NCI-H526 (cell line): ENCODE measurements at places on chromosomes 16 and 17.

DNA sequence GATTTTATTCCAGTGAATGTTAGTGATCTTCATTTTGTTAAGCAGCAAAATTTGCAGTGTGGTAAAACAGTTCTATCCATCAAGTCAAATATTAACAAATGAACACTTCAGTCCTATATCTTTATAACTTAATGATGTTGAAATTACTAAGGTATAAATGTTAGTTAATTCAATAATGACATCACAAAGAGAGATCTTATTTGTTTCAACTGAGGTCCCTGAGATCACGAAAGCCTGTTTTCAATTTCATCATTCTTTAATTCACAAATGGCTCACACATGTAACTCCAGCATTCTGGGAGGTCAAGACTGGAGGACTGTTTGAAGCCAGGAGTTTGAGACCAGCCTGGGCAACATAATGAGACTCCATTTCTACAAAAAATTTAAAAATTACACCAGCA is 13.9 kb downstream of the SMURF2 start:
- DNase-seq: no peak

GRCh38 chr17:17326275-17326875 is 23.2 kb downstream of the NT5M start:
- no peak for DNase-seq

DNA sequence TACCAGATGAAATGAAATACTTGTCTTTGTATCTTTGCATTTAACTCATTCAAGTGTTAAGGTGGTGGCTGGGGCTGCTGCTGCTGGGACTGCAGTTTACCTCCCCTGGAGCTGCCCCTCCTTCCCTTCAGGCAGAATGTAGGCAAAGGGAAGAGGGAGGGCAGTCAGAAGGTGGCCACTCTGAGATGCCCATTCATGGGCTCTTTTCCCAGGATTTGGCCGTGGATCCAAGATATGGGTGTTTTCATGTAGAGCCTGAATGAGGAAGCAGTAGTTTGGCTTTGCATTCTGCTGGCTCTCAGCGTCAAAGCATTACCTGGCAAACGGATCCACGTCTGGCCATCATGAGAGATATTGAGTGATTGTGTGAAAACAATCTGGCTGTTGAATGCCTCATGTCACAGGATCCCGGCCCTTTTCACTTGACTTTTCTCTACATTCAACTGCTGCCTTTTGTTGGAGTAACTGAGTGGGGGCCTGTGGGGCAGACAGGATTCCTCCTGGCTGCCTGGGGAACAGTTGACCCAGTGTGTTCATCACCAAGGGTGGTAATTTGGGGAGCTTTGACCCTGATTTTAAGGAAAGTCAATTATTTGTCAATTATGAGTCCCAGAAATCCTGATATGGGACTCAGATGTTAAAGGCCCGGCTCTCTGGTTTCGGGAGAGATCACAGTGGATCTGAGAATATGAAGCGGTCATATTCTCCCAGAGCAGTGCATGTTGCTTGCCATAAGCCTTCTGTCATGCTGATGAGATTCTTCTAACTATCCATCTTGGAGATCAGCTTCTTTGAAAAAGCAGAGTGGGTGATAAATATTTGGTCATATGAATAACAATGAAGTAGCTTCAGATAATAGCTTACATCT is 236.8 kb downstream of the IRX3 start:
- DNase-seq: no peak

GRCh38 chr16:29757950-29758466 is 12.2 kb upstream of the C16orf54 start:
- DNase-seq: no peak
